ENCODE measurements at places on chromosomes 7 and 10.

GRCh38 chr7:108138911-108139310 lies 8.8 kb upstream of the LAMB4 start:
- DNase-seq: no peak

DNA sequence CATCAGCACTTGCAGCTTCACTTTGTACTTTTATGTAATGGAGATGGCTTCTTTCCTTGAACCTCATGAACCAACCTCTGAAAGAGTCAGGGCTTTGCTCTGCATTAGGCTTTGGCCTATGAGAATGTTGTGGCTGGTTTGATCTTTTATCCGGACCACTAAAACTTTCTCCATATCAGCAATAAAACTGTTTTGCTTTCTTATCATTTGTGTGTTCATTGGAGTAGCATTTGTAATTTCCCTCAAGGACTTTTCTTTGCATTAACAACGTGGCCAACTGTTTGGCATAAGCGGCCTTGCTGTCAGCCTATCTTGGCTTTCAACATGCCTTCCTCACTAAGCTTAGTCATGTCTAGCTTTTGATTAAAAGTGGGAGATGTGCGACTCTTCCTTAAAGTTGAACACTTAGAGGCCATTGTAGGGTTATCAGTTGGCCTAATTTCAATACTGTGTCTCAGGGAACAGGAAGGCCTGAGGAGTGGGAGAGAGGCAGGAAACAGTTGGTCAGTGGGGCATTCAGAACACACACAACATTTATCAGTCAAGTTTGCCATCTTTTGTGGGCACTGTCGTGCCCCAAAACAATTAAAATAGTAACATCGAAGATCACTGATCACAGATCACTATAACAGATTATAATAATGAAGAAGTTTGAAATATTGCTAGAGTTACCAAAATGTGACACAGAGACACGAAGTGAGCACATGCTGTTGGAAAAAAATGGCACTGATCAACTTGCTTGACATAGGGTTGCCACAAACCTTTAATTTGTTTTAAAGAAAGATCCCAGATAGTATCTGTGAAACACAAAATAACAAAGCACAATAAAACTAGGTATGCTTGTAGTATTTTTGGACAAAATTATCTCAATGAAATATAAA lies 64.7 kb downstream of the NRF1 start:
- no peak for DNase-seq

GRCh38 chr10:110011681-110012080 lies 3.9 kb downstream of the ADD3 start:
- no peak for DNase-seq

GRCh38 chr7:155268211-155268610 lies 29.5 kb upstream of the INSIG1 start:
- DNase-seq: no peak

GRCh38 chr10:99369551-99369950 lies 40.4 kb downstream of the CNNM1 start:
- no peak for DNase-seq

GRCh38 chr7:95342642-95343307 lies 18.4 kb upstream of the PON1 start:
- DNase-seq: no peak

DNA sequence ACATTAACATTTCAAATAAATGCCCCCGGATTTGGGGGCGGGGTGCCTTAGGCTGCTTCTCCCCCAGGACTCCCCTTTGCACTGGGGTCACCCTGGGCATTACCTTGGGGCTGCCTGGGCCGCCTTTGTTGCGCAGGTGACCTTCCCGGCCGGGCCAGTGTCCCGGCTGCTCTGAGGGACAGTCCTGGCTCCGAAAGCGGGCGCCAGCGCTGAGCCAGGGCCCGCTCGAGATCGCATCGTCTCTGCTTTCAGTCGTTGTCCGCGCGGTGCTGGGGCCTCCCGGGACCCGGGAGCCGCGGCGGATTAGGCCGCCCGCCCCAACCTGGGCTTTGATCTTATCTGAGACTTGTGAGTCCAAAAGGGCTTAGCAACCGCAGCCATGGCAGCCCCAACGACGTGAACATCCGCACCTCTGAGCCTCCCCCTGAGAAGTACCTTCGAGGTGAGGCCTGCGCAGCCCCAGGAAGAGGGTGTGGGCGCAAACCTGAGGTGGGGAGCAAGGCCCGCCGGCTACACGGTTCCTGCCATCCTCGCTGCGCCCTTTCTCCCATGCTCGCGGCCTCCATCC lies 14.8 kb upstream of the WAPL start:
- peak; percentile 42 for DNase-seq

- DNase-seq: no peak
Observed at GRCh38 chr10:97543025-97543546, 29.5 kb upstream of the ANKRD2 start.

DNA sequence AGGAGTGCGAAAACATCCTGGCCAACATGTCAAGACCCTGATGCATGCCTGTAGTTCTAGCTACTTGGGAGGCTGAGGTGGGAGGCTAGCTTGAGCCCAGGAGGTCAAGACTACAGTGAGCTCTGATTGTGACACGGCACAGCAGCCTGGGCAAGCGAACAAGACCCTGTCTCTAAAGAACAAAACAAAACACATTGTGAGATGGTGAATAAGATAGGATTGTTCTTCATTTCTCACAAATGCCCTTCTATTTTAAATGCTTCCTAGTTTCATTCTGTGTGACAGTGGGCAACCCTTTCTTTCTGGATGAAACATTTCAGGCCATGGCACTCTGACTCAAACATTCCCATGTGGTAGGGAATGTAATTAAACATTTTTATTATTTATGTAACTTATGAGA lies 13.5 kb downstream of the EFCAB10 start:
- DNase-seq: no peak

- no peak for DNase-seq
Observed at GRCh38 chr7:72058579-72058978, 353.6 kb downstream of the CALN1 start.

- no peak for DNase-seq
Observed at GRCh38 chr10:33237736-33238624, 96.5 kb downstream of the NRP1 start.

GRCh38 chr7:55339033-55340000 lies 25.8 kb upstream of the LANCL2 start:
- DNase-seq: no peak

- no peak for DNase-seq
Observed at GRCh38 chr7:114656466-114656865, 241.9 kb downstream of the FOXP2 start.

DNA sequence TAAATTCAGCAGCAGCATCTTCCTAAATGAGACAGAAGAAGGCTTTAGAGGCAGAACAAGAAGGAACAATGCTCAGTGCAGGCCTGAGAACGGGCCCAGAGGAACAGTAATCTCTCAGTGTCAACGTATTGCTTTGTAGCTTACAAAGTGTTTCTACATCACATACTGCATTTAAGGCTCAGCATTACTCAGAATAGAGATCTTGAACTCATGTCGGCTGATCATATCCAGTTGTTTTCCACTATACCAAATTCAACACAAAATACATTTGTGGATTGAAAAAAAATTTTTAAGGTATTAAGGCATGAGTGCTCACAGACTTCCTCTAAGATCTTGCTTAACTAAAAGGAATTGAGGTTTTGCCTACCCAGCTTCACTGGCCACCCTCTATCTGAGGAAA lies 325.1 kb downstream of the HPSE2 start:
- DNase-seq: no peak
